Mucosa of gallbladder (tissue), 1 donor: ENCODE measurements at places on chromosomes 7 and 10.

DNA sequence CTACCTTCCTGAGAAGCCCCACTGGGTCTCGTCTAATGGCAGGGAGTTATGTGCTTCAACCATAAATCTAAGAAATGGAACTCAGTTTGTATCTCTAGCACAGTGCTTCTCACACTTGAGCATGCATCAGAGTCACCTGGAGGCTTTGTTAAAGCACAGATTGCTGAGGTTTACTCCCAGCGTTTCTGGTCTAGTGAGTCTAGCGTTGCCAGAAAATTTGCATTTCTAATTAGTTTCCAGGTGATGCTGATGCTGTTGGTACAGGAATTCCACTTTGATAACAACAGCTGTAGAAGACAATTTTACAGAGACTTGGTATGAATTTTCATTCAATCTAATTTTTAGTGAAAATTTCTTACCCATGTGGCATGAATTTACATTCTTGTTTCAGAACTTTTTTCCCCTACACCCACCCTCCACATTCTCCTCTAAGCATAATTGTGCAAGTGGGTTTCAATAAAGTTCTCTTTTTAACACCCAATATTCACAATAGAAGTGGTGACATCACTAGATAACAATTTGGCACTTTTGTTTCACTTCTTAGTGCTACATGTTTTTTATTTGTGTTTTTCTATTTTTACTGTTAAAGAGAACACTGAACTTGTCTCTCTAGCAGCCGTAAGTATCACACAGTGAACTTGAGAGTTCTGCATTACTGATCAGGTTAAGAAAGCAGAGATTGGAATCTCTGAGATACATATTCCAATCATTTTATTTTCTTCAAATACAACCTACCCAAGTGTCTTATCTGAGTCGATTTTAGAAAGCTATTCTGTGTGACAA is 48.4 kb upstream of the BET1 start:
- DNase-seq: no peak

DNA sequence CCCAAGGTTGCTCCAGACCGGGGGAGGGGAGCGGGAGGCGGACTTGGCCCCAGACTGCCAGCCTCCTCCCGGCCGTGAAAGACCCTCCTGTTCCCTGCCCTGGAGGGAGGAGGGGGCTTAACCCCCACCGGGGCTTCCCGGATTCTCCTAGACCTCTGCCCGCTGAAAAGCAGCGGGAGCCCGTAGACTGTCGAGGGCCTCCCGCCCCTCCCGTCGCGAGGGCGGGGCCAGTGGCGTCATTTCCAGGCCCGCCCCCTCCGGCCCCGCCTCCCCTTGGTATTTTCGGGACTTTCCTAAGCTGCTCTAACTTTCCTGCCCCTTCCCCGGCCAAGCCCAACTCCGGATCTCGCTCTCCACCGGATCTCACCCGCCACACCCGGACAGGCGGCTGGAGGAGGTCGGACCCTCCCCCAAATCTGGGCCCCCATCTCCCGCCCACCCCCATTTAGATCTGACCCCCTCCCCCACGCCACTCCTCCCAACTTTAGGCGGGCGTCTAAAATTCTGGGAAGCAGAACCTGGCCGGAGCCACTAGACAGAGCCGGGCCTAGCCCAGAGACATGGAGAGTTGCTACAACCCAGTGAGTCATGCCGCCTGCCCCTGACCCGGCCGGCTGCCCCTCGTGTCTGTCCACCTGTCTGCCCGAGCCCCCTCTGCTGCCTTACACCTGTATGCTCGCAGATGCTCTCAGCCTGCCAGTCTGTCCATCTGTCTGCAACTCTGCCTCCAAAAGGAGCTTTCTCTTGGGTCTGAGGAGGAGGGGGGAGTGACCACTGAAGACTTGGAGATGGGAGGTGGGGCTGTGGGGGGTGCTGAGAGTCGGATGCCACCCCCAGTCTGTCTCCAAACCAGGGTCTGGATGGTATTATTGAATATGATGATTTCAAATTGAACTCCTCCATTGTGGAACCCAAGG is at the start of gene NFKB2:
Gene NFKB2, plus strand, starts transcription at position 306 of the 917 bp plus-strand sequence. Its CDS starts 255 bp downstream, at position 561.
- peak; percentile 87 for DNase-seq

GRCh38 chr10:113539789-113540188 is 13.1 kb upstream of the HABP2 start:
- DNase-seq: peak; percentile 78

DNA sequence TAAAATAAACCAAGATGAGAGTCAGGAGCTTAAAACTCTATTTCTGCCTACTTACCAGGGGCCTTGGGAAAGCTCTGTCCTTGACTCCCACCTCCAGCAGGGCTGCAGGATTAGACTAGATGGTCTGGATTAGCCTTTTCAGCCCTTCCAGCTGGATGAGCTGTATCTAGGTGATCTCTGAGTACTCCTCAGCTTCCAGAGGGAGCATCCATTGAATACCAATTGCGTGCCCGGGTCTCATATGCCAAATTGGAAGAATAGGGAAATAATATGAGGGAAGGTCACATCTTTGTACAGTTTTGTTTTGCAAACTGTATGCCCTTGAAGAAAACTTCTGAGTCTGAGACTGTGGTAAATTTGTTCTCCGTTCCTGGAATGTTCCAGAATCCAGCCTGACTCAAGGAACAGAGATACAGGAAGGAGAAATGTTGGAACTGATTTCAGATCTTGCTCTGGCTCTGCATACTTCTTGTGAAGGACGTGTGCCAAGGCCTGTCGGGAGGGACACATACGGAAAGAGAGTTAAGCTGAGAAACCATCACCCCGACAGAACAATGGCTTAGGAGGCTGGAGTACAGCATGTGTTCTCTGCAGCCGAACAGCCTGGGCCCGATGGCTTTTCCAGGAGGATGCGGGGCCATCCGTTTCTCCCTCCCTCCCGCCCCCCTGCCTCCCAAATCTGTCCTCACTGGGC is 44.9 kb downstream of the MINDY4 start:
- no peak for DNase-seq

DNA sequence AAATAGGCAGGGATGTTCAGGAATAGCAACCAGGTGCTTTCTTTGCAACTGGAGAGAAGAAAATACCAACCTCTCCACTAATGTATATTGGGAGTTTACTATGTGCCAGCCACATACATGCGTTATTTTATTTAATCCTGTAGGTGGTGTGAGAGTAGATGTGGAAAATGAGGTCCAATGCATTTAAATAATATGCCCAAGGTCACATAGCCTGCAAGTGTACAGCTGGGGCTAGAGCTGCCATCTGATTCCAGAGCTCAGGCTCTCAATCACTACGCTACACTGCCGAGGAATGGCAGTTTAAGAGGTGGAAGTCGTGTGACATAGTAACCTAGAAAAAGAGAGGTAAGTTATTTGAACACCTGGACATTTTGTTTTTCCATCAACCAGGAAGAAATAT is 277.0 kb downstream of the EXOC4 start:
- DNase-seq: no peak

- peak; percentile 18 for DNase-seq
Observed at GRCh38 chr10:96043893-96044715, 721 bp downstream of the CCNJ start.

DNA sequence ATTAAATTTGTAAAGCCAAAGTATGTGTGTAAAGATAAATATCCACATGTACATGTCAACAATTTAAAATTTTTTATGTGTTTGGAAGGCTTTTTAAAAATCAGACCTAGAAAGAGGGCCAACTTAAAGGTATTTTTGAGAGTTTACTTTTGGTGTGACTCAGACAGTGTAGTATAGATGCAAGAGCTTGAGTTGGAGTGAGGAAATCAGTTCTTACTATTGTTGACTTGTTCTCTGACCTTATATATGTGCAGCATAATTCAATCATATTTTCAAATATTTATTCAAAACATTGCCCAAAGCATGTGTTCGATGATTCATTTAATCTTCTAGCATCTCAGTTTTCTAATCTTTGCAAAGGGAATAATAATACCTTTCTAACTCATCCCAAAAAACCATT is 243.7 kb upstream of the PRKCQ start:
- no peak for DNase-seq

DNA sequence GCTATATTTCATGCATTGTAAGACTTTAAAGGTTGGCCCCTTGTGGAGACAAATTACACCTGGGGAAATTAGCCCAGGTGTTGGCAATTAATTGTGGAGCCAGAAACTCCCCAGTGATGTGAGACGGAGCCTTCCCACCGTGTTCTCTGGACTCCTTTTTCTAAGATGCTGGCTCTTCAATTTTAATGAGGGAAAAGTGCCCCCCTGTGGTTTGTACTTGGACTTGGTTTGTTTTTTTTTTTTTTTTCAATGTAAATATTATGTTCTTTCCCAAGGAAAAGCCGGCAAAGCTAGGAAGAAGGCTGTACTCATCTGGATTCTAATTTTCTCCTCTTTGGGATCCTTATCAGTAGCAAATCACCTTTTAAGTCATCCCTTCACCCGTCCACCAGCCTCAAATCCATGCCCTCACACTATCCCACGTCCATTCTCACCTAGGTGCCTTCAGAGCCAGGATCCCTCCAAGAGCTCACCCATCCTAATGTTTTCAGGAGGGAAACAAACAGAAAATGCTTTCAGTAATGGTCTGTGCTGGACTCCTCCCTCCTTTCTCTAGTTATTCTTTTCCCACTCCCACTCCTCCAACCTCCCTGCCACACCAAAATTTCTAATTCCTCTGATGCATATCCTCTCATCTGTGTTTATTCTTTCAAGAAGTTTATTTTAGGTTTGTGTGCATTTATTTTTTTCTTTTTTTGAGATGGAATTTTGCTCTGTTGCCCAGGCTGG is 20.4 kb upstream of the ST8SIA6 start:
- DNase-seq: no peak

DNA sequence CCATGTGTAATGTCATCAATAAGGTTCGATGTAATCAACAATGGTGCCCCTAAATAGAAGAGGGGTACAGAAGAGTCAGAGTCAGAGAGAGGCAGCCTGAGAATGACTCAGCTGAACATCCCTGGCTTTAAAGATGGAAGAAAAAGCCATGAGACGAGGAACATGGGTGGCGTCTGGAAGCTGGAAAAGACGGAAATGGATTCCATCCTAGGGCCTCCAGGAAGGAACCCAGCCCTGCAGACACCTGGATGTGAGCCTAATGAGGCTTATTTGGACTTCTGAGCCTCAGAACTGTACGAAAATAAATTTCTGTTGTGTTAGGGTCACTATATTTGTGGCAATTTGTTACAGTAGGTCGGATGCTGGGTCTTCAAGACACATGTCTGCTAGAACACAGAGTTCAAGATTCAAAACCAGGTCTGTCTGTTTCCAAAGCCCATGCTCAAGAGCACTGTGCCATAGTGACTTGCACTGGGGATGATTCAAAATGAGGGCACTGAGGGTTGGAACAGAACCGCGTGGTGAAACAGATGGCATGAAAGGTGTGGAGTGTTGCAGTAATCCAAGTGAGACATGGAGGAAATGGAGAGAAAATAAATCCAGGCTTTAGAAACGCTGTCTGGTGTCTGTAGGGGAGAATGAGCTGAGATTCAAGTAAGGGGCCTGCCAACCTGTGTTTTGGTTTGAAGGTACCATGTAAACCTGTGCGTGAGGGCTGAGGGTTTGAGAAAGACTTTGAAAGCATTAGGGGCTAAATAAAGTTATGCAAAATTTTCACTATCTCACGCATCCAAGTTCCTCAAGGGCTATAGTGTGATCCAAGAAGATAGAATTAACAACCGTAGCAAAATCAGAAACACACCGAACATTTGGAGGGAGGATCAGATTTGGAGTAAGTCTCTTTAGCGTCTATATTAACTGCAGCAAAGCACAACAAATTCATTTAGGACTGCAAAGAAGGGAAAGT is 849.1 kb upstream of the AUTS2 start:
- no peak for DNase-seq

DNA sequence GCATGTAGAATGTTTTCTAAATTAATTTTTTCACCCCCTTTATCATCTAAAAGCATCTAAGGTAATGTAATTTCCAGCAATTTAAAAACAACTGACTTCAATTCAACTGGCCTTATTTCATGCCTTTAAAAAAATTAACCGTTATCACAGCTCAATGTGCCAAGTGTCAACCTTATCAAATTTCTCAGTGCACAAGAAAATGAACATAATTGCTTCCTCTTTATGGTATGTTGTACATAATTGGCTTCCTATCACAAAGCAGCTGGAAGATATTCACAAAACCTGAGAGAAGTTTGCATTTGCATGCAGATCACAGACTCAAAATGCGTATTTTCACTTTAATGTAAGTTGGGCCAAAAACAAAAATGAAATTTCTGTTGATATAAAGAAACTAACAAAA is 966.4 kb downstream of the GRM8 start:
- DNase-seq: no peak

DNA sequence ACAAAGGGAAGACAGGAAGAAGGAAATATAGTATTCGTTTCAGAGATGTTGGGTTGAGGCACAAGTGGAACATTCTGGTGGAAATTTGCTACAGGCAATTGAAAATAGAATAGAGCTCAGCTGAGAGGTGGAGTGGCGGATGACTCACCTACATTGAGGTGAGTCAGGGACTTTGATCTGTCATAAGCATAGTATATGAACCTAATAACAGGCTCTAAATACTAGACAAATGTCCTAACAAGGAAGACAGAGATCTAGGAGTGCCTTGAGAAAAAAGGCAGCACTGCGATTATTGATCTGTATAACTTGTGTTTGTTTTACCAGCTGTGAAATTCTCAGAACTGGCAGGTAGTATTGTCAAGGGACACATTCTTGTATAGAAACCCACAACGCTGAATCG is 907 bp upstream of the IFRD1 start:
- peak; percentile 49 for DNase-seq

- DNase-seq: no peak
Observed at GRCh38 chr7:108372618-108373017, 83.6 kb downstream of the NRCAM start.

GRCh38 chr7:473870-474604 is 45.6 kb downstream of the PDGFA start:
- DNase-seq: no peak

DNA sequence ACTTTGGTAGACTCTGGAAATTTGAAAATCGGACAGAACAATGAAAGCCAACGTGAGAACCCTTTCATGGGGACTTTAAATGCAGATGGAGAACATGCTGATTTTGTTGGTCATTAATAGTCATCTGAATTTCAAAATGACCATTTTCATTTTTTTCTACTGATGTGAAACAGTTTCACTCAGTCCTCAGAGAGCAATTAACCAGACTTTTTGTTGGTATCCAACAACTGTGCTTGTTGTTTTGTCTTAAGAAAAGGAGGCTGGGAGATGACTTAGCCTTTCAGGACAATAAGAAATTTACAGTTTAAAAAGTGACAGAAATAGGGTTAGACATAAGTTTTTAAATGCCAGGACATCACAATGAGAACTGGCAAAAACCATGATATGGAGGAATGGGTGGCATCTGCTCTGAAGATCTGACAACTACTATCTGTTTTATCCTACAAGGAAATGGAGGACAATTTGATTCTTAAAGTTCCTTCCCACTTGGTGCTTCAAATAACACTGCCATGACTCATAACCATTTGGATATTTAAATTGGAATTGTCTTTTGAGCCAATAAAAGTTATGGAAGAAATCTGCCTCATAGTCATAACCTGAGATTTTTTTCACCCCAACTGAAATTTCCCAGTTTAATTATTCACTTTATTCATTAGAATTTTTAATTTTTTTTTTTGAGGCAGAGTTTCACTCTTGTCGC is 87.2 kb upstream of the HPS1 start:
- DNase-seq: no peak
